ENCODE measurements at places on chromosomes 16 and 17. TPM values are rescaled to one million over a fixed set of nuclear protein-coding genes. Genes with fewer than 3 reads are reported as not detected.

- DNase-seq: no peak
Observed at GRCh38 chr17:60146206-60146605, 3.6 kb upstream of the CA4 start.

- no peak for DNase-seq
Observed at GRCh38 chr17:3801792-3802191, 804 bp upstream of the ITGAE start.

- DNase-seq: no peak
Observed at GRCh38 chr17:4771519-4772234, at the start of gene TM4SF5. TSS of gene TM4SF5 (plus strand) at chr17:4771886. CDS start at chr17:4771923, 37 bp downstream.

ABHD15 gene
- total RNA-seq: 10.9 TPM

AKAP1 gene
- total RNA-seq: 59.9 TPM

CX3CL1 gene
- total RNA-seq: 47.5 TPM

SMIM5 gene
- 0.84 TPM for total RNA-seq

All from upper lobe of right lung (tissue), 1 donor.